Right ventricle myocardium superior (tissue), 1 donor: ENCODE measurements at places on chromosomes 3 and 15. TPM values are rescaled to one million over a fixed set of nuclear protein-coding genes. Genes with fewer than 3 reads are reported as not detected.
A peak's percentile ranks its signal among the peaks of the same experiment; 100 is the strongest.

GRCh38 chr15:90036343-90036742 is 35.2 kb downstream of the ZNF710 start:
- peak; percentile 16 for DNase-seq

GRCh38 chr3:17602126-17602525 is 140.3 kb downstream of the TBC1D5 start:
- DNase-seq = no peak

DNA sequence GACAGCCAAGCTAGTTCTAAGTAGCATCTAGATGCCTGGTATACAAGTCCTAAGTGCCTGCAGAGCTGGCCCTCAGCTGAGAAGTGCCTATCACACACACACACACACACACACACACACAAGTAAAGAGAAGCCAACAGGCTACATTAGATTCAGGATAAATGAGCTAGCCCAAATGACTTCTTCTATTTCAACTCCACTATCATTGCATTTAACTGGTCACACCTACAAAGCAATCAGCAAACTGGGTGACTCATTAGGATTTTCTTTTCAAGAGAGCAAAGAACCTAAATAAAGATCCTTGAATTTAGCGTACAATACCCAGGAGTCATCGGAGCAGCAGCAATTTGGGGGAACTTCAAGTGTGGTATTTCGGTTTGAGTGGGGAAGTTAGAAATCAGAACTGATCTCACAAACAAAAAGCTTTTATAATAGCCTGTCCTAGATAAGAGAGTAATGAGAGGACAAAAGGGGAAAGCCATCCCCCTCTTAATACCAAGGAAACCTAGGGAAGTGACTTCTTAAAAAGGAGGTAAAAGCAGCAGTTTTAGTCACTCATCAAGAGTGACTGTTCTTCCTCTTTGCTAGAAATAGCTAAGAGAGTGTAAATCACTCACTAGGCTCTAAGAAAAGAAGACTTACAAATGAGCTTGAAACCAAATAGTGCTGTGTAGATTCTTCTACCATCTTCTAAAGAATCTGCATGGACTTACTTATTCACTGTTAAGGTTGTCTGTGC is 112.7 kb downstream of the TNIK start:
- DNase-seq = no peak

Gene VPS18
- total RNA-seq = 18.4 TPM

Gene SLC27A2
- total RNA-seq = 0.24 TPM

DNA sequence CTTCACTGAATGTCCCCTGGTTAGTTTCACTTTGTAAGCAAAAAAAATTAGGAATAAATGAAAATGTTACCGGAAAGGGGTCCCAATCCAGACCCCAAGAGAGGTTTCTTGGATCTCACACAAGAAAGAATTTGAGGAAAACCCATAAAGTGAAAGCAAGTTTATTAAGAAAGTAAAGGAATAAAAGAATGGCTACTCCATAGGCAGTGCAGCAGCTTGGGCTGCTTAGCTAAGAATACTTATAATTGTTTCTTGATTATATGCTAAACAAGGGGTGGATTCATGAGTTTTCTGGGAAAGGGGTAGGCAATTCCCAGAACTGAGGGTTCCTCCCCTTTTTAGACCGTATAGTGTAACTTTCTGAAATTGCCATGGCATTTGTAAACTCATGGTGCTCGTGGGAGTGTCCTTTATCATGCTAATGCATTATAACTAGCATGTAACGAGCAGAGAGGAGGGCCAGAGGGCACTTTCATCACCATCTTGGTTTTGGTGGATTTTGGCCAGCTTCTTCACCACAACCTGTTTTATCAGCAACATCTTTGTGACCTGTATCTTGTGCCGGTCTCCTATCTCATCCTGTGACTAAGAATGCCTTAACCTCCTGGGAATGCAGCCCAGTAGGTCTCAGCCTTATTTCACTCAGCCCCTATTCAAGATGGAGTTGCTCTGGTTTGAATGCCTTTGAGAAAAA is 41.0 kb upstream of the CMSS1 start:
- no peak for DNase-seq

GRCh38 chr3:47006145-47006651 is 26.7 kb downstream of the NBEAL2 start:
- no peak for DNase-seq

- DNase-seq = no peak
Measured at GRCh38 chr15:99671926-99672635, 61.2 kb downstream of the LYSMD4 start.

Gene ARL14
- total RNA-seq = not detected

DNA sequence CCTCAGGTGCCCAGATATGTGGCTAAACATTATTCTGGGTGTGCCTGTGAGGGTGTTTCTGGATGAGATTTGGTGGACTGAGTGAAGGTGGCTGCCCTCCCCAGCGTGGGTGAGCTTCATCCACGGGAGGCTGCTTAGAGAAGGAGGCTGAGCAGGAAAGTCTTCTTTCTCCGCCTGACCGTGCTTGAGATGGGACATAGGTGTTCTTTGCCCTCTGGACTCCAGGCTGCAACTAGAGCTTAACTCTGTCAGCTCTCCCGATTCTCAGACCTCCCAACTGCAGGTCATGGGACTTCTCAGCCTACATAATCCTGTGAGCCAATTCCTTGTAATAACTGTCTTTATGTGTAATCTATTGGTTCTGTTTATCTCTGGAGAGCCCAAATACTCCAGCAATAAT is 34.1 kb downstream of the RAB7A start:
- DNase-seq = no peak

- no peak for DNase-seq
Measured at GRCh38 chr3:22704571-22705354, 498.4 kb upstream of the UBE2E2 start.

DNA sequence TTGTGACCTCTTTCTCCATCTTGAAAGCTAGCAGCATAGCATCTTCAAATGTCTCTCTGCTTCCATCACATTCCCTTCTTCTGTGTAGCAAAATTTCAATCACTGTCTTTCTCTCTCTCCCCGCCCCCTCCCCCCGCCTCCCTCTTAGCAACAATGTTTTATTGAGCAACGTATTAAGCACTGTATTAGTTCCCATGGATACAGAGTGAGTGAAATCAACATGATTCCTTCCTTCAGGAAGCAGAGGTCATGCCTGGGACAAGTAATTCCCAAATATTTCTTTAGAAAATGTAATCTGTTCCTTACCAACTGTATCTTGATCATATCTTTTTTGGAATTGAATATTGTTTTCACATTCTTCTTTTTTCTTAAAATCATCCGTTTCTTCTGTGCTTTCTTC is 373.7 kb upstream of the NECTIN3 start:
- DNase-seq = no peak

- peak; percentile 83 for DNase-seq
Measured at GRCh38 chr3:69767571-69767970, 28.3 kb downstream of the MITF start.

- DNase-seq = no peak
Measured at GRCh38 chr3:78754066-78754743, 1013.6 kb downstream of the ROBO1 start.

- DNase-seq = peak; percentile 75
Measured at GRCh38 chr15:33700695-33701303, 267.5 kb upstream of the CHRM5 start.

Gene PLSCR4
- 16.2 TPM for total RNA-seq

Gene MUC13
- not detected for total RNA-seq

DNA sequence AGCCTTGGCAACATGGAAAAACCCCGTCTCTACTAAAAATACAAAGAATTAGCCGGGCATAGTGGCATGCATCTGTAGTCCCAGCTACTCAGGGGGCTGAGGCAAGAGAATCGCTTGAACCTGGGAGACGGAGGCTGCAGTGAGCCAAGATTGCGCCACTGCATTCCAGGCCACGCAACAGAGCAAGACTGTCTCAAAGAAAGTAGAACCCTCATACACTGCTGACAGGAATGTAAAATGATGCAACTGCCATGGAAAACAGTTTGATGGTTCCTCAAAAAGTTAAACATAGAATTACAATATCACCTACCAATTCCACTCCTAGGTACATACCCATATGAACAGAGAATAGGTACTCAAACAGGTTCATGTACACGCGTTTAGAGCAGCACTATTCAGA is 158.9 kb downstream of the TBC1D5 start:
- no peak for DNase-seq

GRCh38 chr15:52551762-52552161 is 17.1 kb downstream of the ARPP19 start:
- no peak for DNase-seq

GRCh38 chr15:95973566-95974256 is 356.8 kb upstream of the NR2F2 start:
- no peak for DNase-seq

Gene HAUS2
- total RNA-seq = 9.1 TPM

DNA sequence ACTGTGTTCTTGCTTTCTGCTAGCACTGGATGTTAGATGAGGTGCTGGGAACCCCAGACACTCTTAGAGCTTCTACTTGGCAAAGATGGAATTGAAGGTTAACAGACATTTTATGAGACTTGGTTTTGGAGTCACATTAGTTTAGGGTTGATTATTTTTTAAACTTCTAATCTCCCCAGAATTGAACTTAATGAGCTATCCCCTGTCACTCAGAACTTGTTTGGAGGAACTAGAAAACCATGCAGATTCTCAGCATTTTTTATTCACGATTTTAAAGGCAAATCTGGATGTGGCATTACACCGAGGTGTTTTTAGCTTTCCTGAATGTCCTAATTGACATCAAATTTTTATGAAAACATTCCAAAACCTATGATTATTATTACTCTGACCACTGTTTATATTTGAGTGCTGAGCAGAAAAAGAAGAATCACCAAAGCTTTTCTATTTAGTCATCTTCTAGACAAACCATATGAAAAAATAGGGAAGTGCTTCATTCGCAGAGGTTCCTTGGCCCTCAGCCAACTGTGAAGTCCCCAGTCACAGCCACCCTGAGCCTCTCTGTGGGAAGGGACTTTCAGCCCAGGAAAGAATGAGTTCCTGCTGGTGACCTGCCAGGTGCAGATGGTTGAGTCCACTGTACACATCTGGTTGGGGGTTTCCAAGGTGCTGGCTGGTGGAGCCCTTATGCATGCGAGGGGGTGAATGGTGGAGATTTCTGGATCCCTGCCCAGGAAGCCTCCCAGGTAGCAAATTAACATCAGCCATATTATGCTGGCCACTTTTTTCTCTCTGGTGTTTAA is 196.0 kb upstream of the TOPAZ1 start:
- no peak for DNase-seq

Gene RETNLB
- not detected for total RNA-seq

Gene TMC3
- not detected for total RNA-seq

Gene IQCH
- 1.6 TPM for total RNA-seq

DNA sequence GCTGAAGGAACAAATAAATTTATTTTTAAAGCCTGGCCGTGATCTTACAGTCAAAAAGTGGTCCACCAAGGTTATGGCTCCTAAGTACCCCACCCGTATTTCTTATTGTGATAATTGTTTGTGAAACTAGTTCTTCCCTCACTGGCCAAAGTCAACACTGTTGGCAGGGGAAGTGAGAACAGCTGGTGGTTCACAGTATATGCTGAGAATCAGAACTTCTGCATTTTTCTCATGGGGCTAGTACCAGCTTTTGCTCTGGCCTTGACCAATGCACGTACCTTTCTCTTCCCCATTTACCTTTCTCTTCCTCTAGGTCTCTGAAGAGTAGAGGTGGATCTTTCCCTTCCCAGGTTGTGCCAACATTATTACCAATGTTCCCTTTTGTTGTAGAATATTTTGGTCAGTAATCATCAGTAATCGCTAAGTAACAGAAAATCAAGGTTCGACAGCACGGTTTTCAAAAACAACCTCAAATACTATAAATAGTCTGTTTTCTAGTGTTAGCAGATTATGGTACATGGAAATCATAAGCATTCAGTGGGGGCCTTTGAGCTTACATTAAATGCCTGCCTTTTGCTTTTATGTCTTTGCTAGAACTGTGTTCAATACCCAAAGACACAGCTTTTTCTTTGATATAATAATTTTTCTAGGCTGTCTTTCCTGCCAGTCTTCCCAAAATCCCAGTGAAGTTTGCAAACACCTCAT is 268.0 kb downstream of the LPP start:
- DNase-seq = no peak

DNA sequence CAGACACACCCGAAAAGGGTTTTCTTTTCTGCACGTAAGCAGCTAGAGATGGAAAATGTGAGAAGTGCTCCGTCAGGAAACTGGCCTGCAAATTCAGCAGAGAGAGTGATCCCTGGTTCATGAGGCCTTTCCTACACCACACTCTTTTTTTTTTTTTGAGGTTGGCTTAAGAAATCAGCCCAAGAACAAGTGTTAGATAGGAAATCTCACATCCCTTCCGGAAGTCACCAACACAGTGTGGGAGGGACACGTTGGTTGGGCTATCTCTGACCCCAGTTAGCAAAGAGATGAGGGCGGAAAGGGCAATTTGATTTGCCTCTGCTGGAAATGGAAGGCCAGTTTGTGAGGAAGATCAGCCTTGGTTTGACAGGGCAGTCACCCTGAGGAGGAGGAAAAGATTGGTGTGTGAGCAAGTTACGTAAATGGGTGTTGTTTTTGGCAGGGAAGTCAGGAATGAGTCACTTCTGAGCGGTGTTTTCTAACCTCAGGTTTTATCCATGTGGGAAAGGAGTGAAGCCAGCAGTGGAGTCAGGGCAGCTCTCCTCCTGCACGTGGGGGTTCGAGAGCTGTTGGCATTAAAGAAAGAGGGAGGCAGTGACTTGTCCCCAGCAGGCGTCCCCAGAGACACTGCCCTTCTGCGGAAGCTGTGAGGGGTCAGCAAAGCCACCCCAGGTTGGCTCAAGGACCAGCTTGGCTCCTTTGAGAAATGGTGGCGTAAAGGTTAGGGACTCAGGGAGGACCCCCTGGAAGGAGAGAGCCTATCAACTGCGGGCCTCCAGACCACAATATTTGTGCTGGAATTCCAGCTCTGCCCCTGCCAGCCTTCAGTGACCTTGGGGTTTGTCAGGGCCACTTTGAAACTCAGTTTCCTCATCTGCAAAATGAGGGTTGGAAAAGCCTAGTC is 237.6 kb upstream of the BHLHE40 start:
- peak; percentile 58 for DNase-seq

DNA sequence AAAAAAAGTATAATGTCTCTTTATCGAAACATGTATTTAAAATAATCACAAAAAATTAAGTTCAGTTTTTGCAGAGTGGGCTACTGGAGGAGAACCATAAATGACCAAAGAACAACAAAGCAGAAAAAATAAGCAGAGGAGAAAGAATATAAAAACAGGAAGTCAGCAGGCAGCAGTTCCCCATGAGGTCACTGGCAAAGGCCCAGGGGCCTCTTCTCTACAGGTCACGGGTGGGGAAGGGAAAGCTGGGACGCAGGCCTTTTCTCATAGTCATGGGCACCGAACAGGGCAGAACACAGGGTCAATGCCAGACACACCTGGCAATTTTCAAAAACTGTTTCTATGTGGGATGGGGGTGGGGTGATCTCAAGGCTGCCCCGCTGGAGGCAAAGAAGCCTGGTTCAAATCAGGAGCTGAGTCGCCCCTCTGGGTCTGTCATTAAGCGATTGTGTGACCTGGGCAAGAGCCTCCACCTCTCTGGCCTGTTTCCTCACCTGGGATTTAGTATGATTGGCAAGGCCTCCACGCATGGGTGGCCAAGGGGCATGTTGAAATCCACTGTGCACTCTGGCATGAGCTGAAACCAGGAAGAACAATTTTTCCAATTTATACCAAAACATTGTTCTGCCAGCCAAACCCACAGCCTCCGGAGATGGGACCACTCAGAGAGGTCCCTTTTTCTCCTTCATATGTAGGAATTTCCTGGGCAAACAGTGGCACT is 43.8 kb upstream of the UACA start:
- DNase-seq = peak; percentile 79

Gene EOMES
- 0.08 TPM for total RNA-seq
